ENCODE measurements at places on chromosomes 2 and 18.
A peak's percentile ranks its signal among the peaks of the same experiment; 100 is the strongest.

GRCh38 chr2:50607721-50608120 is 424.2 kb downstream of the NRXN1 start:
- DNase-seq, result no peak

- DNase-seq, result no peak
These were observed 255.1 kb downstream of the MYT1L start for GRCh38 chr2:2075875-2076529.

DNA sequence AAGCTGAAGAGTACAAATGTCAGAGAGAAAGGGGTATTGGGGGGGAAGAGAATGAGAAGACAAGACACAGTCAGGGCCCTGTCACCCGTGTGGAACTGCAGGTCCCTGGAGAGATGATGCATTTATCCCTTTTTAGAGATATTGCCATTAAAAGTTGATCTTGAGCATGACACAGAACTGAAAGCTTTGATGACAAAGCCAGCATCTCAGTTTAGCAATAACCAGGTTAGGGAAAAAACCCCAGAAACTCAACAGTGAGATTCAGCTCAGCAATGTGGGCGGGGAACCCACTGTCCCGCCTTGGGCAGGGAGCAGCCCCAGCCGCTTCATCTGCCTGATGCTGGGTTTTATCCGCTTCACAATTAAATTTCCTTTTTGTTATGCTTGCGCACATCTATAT is 181.1 kb downstream of the NEDD4L start:
- no peak for DNase-seq

GRCh38 chr2:229903037-229903436 is 18.8 kb downstream of the TRIP12 start:
- DNase-seq, result no peak

DNA sequence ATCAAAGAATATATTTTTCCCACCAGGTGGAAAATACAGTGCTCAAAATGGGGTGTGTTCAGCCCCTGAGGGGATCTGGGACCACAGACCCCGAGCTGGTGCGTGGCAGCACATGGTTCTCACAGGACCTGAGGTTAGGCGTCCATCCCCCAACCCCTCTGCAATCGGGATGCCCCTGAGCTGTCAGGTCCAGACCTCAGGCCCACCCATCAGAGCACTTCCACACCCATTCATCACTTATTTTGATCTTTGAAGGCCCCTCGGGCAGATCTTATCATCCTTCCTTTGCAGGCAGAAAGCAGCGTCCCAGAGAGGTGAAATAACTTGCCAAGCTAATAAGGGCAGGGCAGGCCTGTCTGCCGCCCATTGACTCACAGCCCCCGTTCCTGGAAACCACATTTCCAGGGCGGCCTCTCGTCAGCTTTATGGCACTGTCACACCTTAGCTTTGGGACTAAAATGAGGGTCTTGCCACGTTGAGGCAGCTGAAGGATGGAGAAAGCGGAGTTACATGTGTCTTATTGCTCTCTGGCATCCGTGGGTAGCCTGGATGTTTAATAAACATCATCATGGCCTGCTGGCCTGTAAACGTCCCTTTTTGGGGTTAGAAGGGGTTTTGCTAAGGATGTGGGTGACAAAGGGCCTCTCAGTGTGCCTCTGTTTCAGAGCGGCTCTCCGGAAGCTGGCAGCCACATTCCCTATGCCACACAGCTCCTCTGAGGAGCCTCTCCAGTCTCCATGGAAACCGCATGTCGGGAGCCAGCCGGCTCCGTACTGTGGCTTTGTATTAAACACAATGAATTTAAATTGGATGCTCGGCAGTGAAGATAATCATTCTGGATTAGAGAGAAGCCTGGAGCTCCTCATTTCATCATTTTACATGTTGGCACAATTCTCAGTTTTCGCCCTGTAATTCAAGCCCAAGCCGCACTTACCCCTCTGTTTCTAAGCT is 58.3 kb upstream of the MAPRE3 start:
- DNase-seq, result peak; percentile 50

DNA sequence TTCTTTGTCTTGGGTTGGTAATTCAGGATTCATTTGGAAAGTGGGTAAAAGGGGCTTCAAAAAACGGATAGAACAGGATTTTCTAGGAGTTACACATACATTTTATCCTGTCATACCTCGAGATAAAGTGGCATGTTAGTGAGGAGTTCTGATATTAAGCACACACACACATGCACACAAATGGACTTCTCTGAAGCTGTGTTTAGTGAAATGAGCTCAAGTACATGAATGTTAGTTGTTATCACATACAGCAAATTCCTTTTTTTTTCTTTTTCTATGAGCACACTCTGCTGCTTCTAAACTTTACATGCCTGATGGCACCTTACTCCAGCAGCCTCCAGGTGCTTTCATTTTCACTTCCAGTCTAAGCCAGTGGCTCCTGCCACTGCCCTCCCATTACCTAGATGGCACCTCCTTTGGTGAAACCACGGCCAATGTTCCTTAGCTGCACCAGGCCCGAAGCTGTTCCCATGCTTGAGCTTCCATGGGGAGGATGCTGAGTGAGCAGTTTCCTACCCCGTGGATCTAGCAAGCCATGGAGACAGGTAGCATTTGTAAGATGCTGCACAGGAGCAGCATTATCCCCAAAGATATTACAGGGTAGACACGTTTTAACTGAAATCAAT is 49.7 kb downstream of the STAT1 start:
- DNase-seq, result no peak

DNA sequence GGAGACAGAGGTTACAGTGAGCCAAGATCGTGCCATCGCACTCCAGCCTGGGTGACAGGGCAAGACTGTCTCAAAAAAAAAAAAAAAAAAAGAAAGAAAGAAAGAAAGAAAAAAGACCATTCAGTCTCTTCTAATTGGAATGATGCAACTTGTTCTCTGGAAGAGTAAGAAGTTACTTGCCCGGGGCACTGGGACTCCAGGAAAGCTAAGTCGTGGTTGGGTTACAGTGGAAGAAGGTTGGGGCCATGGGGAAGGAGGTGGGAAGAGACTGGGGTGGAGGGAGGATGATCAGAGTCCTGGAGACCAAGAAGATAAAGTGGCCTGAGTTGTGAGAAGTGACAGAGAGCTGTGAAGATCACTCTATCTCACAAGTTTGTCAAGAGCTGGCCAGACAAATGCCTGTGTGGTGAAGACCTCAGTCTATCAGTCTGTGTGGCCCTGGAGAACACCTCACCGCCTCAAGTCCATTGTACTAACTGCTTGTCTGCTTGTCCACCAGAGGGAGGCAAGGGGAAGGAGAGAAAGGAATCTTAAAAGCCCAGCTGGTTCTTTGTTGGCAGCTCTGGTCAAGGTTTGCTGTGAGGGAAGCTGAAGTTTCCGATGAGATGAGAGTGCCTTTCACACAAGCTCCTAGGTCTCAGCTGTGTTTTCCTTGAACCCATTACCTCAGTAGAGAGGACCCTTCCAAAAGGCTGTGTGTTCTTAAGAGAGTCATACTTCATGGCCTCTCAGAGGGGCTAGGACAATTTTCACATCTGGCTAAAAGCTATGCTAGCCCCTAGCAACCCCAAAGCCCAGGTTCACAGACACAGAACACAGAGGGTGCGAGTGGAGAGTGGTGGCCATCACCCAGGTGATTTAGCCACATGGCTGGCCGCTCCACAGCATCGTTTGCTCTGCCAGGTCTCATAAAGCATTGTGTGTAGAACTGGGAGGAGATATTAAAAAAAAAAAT is 72.0 kb upstream of the TMEM178A start:
- DNase-seq, result peak; percentile 62

- no peak for DNase-seq
These were observed 12.4 kb downstream of the SUPT7L start for GRCh38 chr2:27651056-27651455.

GRCh38 chr2:55489467-55490062 is 30.0 kb upstream of the CFAP36 start:
- DNase-seq, result no peak

- DNase-seq, result no peak
These were observed 11.9 kb downstream of the ADD2 start for GRCh38 chr2:70756128-70756527.

DNA sequence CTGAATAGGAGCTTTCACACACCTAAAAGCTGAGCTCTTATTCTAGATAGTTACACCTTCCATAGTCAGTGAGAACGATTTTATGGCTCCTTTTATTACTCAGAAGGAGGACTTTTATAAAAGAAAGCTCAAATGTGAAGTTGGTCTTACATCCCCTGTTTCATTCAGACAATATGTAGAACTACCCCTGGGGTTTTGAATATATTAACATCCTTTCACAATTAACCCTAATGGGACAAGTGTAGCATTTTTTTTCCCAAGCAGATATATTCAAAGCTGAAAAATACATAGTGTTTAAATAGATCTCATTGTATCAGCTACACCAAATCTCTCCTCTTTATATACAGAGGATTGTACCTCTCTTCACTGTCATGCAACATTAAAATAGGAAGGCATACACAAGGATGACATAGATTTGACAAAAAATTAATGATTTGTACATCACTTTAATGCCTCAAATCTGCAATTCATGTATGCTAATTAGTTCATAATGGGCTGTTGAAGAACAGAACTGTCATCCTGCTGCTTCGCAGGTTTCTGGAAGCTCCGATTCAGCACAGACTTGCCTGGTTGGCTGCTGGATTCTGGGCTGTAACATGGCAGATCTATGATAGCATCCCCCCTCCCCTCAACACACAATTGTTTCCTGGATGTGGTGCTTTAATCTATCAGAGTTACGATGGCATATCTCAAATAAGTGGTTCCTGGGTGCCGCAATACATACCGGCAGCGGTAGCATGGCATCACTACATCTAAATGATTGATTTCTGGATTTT is 129.7 kb upstream of the PARD3B start:
- no peak for DNase-seq

DNA sequence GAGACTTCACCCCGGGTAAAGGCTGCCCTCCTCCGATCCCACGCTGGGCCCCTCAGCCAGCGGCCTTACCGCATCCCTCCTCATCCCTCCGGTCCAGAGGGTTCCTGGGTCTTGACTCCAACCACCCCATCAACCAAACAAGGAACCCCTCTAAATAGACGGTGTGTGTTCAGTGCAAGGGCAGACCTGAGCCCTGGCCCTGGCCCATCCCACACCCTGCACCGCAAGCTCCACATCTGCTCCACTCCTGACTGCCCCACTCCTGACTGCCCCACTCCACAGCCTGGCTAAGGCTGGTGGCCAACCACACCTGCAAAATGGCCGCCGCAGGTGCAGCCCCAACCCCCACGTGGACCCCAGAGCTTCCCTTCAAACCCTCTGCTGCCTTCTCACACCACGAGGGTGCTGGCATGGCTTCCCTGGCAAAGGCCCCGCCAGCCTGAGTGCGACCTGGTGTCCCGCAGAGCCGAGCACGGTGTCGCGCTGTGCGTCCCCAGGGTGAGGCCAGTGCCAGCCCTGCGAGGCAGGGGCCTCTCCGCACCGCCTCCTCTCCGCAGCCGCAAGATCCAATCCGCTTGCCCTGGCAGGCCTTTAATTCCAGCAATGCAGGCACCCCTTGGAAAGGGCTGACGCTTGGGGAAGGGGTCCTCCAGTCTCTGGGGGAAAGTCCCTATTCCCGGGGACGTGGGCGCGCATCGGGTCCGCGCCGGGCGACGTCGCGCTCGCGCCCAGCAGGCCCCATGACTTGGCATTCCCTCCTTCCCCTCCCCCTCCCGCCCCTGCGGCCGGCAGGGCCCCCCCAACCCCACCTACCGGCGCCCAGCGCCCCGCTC is 1.5 kb downstream of the KIF1A start:
- DNase-seq, result peak; percentile 16
